Sigmoid colon (tissue), 7 donors: ENCODE measurements at places on chromosomes 16 and 17. TPM values are rescaled to one million over a fixed set of nuclear protein-coding genes. Genes with fewer than 3 reads are reported as not detected.

The SYT17 gene
- 0.68 TPM for total RNA-seq

The AURKB gene
- total RNA-seq: not detected

The MT1E gene
- total RNA-seq: 295 TPM

The KRT20 gene
- total RNA-seq: not detected

The PRR15L gene
- not detected for total RNA-seq

The ZACN gene
- 0.55 TPM for total RNA-seq

The IRX5 gene
- total RNA-seq: not detected

The HSPB9 gene
- total RNA-seq: 0.27 TPM

The WSCD1 gene
- 2.1 TPM for total RNA-seq

The TEX2 gene
- total RNA-seq: 50.7 TPM

- no peak for DNase-seq
Observed at GRCh38 chr16:79045191-79045590, 555.3 kb downstream of the MAF start.

GRCh38 chr17:41437769-41438168, 3.0 kb downstream of the KRT38 start:
- no peak for DNase-seq

GRCh38 chr17:49990921-49991320, 4.1 kb downstream of the DLX3 start:
- DNase-seq: no peak

- no peak for DNase-seq
Observed at GRCh38 chr16:85682516-85682915, 6.2 kb downstream of the GINS2 start.

DNA sequence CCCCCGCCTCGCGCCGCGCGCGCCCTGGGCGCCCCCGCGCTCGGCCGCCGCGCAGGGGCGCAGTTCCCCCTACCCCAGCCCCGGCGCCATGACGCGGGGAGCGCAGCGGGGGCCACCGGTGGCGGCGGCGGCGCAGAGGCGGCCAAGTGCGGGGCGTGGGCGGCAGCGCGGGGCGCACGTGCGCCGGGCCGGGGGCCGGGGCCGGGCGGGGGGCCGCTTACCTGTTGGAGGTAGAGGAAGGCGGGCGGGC, 108.3 kb downstream of the ENGASE start:
- no peak for DNase-seq

- DNase-seq: no peak
Observed at GRCh38 chr16:14121142-14121541, 50.0 kb downstream of the MRTFB start.

DNA sequence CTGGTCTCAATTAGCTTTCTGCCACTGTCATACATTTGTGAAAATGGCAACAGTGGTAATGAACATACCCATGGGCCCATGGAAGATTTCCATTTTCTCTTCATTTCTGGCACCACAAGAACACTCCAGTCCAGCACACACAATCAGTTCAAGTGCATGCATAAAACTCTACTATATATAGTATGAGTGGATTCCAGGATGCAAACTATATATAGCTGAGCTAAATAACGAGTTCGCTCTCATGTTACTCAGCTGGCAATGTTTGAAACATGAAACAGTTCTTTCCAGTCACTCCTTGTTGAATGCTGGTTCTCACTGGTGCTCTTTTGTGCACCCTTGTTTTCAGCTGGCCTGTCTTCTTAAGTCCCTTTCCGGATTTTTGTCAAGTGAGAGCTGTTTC, 75.2 kb upstream of the DHX40 start:
- no peak for DNase-seq

GRCh38 chr16:77820340-77820739, 32.0 kb downstream of the VAT1L start:
- DNase-seq: no peak

DNA sequence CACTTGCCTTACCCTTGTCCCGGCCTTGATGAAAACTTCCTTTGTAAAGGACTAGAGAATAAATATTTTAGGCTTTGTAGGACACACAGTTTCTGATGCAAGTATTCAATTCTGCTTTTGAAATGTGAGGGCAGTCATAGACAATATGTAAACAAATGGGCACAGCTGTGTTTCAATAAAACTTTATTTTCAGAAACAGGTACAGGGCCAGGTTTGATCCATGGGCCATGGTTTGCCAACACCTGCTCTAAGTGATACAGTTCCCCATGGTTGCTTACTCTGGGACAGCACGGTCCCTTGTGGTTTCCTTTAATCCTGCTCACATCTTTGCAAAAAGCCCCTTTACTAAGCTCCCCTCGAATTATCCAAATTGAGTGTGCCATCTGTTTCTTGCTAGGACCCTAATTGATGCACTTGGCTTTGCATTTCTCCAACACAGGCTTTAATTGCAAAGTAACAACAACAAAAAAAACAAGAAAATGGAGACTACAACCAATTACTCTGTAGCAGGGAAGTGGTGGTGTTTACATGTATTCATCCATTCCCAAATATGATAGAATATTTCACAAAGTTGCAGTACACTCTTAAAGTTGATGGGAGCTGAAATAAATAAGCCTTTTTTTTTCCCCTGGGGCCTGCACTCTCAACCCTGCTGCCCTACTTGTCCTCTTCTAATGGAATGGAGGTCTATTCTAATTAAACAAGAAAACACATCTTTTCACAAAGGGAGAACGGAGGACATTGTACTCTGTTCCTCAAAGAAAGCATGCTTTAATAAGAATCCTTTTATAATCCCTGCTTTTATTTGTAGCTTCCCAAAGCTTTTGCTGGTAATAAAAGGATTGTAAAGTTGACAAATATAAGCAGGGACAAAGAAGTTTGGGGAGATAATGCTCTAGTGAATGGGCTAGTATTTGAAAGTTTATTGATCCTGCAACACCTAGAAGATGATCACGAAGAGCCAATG, 37.7 kb upstream of the TOX3 start:
- no peak for DNase-seq

DNA sequence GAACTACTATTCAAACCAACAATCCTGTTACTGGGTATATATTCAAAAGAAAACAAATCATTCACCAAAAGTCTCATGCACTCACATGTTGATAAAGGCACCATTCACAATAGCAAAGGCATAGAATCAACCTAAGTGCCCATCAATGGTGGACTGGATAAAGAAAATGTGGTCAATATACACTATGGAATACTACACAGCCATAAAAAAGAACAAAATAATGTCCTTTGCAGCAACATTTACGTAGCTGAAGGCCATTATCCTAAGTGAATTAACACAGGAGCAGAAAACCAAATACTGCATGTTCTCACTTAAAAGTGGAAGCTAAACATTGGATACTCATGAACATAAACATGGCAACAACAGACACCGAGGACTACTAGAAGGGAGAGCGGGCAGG, 41.9 kb downstream of the KCNJ16 start:
- no peak for DNase-seq

GRCh38 chr17:46847204-46848191, 3.9 kb upstream of the WNT9B start:
- no peak for DNase-seq

GRCh38 chr17:51423421-51424160, 163.2 kb downstream of the UTP18 start:
- DNase-seq: no peak

DNA sequence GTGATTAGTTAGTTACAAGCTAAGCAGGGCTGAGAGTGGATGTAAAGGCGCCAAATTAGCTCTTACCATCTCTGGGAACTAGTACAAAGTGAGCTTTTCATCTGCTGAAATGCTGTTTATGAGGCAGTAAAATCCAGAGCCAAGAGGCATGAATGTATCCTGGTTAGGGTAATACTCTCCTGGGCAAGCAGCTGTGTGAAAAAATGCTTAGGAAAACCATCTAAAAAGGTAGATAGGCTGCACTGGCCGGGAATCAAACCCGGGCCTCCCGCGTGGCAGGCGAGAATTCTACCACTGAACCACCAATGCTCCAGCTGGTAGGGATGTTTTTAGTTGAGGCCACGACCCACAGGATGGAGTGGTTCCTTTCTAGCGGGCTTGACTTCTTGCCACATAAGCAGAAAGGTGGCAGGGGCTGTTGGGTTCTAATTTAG, 23.0 kb downstream of the VAC14 start:
- no peak for DNase-seq

DNA sequence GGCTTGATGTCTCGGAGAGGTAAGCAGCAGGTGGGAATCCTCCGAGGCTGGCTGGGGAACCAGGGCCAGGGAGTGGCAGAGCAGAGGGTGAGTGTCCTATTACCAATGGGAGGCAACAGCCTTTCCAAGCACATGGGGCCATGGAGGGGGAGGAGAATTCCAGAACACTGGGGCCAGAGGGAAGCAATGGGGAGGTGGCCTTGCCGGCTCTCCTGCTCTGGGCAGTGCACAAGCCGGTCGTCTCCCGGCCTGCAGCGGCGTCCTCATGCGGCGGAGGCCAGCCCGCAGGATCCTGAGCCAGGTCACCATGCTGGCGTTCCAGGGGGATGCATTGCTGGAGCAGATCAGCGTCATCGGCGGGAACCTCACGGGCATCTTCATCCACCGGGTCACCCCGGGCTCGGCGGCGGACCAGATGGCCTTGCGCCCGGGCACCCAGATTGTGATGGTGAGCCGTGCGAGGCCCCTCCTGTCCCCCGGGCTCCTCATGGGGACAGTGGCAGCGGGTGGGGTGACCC, 21.9 kb downstream of the SGSH start:
- no peak for DNase-seq

GRCh38 chr17:35788477-35789368, 6.7 kb downstream of the MMP28 start:
- peak; percentile 67 for DNase-seq

- no peak for DNase-seq
Observed at GRCh38 chr16:70407811-70408274, 31.1 kb downstream of the ST3GAL2 start.

DNA sequence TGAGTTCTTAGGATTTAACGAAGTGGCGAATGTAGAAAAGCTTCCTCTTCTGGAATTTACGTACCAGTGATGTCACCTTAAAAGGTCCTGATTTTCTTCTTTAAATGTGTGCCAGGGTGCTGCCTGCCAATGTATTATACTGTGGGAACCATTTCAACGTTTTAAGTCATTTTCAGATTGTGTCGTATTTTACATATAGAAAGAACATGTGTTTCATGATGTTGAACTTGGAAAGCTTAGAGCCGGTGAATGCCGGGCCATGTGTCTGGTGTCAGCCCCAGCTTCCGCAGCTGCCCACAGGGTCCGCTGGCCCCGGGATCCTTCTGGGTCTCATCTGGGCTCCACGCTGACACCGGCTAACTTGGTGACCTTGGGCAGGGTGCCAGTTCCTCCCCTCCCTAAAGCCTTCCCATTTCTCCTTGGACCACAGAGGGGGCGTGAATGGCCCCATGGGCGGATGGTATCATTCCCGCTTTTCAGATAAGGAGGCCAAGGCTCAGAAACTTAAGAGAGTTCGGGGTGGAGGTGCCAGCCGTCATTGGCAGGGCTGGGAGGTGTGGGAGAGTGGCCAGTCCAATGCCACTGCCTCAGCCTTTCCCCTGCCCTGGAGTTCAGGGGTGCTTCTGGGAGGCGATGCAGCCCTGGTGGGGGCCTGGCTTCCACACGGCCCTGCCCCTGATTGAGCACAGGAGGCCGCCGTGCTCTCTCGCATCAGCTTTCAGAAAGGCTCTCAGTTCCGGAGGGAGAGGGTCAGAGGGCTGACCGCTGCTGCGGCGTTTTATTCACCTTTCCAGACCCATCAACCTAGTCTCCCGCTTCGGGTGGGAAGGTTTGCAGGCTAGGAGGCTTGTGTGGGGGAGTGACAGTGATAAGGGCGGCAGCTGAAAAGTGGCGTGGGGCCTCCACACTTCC, 68.8 kb upstream of the CIBAR2 start:
- DNase-seq: no peak

DNA sequence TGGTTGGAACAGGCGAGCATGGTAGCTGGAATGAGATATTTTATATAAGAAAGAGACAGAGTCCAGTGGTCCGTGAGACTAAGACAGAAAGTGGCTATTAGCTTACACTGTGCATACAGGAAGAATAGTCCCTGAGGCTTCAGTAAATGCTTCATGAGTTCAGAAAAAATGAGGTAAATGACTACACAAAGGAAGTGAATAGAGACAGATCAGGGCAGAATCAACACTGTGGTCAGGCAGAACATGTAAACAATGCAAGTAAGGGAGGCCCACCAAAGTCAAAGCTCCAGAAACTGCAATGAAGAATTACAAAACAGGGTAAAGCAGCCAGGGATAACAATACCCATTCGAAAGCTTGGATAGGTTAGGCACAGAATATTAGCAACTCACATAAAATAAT, 4.8 kb downstream of the ABCA10 start:
- no peak for DNase-seq
